H7 (cell line): ENCODE measurements at places on chromosomes 12 and 14. TPM values are rescaled to one million over a fixed set of nuclear protein-coding genes. Genes with fewer than 3 reads are reported as not detected.

Gene YBX3
- 108 and 140 TPM in 2 replicates for total RNA-seq

DNA sequence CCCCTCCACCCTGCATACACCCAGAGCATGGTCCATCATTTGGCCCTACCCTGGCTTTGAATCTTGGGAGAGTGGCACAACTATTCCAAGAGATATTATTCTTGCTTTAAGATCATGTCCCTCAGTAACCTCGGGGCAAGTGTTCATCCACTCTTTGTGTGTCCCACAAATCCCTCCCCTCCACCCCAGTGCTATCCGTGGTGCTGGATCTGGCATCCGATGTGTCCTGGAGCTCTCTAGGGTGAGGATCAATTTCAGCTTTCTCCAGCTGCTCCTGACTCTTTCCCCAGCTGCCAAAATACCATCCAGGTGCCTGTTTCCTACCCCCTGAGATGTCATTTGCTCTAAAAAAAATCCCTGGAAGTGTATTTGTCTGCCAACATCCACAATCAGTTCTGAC, 64.8 kb upstream of the CMKLR1 start:
- DNase-seq, result no peak

Gene SIX1
- 0.07 TPM in 1 of 2 replicates, not detected in the other for total RNA-seq

GRCh38 chr12:111598637-111599452, at the start of gene ATXN2:
Gene ATXN2 (minus strand): TSS chr12:111599315. CDS start chr12:111599034, 281 bp downstream.
- DNase-seq, result peak; percentile 98

- no peak for DNase-seq
Observed at GRCh38 chr14:29749829-29750228, 177.8 kb downstream of the PRKD1 start.

DNA sequence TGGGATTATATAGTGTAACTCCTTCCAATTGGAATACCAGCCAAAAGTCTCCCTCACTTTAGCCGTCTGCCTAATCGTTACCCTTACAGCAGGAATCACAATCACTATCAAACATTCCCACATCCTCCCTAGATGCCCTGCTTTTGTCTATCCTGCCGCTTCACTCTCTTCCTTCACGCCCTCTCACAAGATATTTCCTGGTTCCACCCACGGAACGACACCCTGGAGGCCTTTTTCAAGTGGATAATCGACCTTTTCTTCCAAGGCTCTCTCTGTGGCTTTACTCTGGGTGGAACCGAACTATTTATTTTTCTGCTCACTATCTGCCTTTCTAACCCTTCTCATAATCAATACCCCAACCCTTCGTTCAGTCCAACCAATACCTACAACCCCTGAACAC, 58.9 kb downstream of the MOK start:
- no peak for DNase-seq

Gene NELL2
- total RNA-seq, result 35.7 and 38.8 TPM in 2 replicates

GRCh38 chr14:65079201-65079600, 23.1 kb downstream of the MAX start:
- DNase-seq, result no peak

DNA sequence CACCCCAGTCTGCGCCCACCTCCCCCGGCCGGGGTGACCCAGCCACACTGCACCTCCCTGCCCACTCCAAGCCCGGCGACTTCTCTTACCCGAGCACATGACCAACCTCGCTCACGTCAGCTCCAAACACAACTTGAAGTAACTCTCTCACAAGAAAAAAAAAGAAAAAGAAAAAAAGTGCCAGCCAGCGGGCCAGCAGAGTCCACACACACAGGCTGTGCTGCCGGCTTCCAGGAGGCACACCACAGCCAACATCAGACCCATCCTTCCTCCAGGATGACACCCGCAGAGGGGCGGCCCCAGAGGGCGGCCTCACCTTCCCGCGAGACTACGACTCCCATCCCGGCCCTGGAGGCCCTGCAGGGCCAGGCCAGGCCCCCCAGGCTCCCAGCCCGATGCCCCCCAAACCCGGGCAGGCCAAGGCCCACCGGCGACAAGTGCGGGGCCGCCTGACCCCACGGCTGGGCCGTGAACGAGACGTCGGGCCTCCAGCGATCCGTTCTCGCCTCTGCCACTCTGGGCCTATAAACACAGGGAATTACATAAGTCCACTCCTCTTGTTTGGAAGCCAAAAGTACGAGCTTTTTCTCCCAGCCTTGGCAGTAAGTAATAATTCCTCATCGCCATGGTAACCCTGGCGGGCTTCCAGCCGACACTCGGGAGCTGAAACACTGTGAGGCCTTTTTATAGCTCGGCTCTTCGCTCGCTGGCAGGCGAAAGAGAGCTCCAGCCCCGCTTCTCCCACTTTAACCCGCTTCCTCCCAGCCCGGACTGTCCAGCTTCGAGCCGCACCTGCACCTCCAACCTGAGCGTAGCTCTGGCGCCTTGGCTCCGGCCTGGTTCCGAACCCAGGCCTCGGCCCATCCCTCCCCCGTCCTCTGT, 49.1 kb downstream of the NCOR2 start:
- peak; percentile 87 for DNase-seq

GRCh38 chr12:48773686-48774085, 15.2 kb downstream of the ADCY6 start:
- peak; percentile 6 for DNase-seq

DNA sequence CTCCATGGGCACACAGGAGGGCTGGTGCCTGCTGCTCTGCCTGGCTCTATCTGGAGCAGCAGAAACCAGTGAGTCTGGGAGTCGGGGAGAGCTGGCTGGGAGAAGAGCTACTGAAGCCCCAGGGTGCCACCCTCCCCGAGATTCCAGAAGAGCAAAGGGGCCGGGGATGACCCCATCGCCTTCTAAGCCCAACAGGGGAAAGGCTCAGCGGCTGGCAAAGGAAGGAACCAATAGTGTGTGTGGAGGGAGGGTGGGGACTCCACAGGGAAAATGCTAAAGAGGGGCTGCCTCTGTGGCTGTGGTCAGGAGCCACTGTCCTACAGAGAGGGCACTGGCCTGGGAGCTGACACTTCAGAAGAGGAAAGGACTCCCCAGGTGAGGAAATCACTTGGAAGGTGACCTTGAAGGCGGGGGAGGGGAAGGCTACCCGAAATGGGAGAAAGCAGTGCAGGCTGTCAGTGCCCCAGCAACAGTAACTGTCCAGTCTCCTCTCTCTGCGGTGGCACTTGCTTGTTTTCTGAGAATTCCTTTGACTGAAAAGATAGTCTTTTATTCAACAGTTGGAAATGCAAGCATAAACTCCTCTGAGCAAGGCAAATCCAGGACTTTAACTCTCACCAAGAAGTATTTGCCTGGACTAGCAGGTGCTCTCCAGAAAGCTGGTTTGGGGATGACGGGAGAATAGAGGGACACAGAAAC, 552 bp downstream of the TAPBPL start:
- DNase-seq, result peak; percentile 70

DNA sequence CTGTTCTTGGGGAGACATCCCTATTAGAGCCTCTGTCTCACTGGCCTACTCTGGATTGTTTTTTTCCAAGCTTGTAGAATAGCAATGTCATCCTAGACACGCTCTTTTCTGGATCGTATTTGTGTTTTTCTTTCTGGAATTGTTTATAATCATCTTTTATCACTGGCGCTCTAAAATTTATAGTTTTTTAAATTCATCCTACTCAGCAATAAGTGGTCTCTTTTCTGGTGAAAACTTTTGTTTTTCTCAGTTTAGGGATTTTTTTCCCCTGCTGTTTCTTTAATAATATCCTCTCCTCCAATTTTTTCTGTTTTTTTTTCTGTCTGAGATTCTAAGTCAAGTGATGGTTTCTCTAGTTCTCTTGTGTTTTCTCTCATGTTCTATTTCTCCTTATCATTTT, 25.2 kb downstream of the PDE6H start:
- no peak for DNase-seq

- DNase-seq, result no peak
Observed at GRCh38 chr12:48750769-48751356, 34.4 kb upstream of the CCNT1 start.

GRCh38 chr14:33992274-33993007, 41.6 kb upstream of the EGLN3 start:
- no peak for DNase-seq

- DNase-seq, result no peak
Observed at GRCh38 chr12:102374190-102374589, 106.2 kb downstream of the IGF1 start.

DNA sequence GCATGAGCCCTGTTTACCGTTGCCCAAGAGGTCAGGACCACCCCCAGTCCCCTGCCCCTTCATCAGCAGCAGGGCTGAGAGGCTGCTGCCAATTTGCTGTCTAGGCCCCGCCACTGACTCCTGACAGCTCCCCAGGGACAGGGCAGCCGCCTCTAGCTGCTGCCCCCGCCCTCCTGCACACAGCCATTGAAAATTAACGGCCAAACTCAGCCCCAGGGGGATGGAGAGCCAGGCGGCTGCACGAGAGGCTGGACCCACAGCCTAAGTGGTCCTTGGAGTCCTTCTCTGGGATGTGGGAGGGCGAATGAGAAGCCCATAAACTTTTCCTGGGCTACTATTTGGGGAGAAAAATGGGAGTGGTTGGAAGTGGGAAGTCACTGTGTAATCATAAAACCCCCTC, 4.6 kb downstream of the FOXN4 start:
- DNase-seq, result peak; percentile 39

DNA sequence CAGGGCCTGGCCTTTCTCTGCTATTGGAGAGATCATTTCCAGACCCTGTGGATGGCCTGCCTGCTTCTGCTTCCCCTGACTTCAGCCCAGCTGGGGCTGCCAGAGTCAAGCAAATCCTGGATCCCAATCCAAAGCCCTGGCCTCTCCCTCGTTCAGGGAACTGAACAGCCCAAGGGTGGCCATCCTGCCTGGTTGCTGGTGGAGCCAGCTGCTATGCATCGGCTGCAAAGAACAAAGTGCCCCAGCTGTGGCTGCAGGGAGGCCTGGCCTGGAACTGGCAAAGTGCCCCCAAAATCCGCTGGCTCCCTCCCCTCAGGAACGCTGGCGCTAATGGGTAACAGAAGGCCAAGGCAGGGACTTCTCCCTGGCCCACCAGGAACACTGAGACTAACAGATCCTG, 56.4 kb downstream of the LRRC74A start:
- DNase-seq, result no peak

- no peak for DNase-seq
Observed at GRCh38 chr12:127767656-127768055, 499.3 kb upstream of the TMEM132C start.

- DNase-seq, result no peak
Observed at GRCh38 chr12:128662101-128662500, 161.7 kb downstream of the SLC15A4 start.

DNA sequence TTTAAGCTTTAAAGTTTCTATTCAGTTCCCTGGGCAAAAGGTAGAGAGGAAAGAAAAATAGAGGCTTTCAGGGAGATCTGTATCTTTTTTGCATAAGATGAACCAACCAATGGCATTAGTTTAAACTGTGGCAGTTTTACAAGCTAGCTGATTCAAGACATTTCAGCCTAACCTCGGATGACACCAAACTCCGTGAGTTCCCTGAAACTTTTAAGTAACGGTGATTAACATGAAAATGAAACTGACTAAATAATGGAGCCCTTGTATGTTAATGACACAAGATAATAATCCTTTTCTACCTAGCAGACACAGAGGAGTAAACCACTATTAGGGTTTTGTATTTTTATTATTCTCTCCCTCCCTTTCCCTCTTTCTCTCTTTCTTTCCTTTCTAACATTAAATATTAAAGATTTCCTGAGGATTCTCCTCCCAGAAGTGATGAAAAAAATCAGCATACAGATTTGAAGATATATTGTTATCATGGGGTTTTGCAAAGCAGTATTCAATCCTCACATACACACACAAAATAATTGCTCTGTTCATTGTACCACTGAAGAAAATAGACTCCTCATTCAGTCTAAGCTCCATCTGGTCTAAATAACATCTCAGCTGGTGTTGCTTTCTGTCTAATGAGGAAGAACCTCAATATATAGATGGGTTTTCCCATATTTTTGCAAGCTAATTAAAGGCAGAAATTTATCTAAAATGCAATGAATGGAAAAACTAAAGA, 483.8 kb downstream of the NOVA1 start:
- DNase-seq, result peak; percentile 4

Gene TMPRSS12
- not detected in 2 replicates for total RNA-seq

Gene PTPRO
- 0.42 TPM in 1 of 2 replicates, not detected in the other for total RNA-seq

Gene SLC5A8
- not detected in 2 replicates for total RNA-seq

DNA sequence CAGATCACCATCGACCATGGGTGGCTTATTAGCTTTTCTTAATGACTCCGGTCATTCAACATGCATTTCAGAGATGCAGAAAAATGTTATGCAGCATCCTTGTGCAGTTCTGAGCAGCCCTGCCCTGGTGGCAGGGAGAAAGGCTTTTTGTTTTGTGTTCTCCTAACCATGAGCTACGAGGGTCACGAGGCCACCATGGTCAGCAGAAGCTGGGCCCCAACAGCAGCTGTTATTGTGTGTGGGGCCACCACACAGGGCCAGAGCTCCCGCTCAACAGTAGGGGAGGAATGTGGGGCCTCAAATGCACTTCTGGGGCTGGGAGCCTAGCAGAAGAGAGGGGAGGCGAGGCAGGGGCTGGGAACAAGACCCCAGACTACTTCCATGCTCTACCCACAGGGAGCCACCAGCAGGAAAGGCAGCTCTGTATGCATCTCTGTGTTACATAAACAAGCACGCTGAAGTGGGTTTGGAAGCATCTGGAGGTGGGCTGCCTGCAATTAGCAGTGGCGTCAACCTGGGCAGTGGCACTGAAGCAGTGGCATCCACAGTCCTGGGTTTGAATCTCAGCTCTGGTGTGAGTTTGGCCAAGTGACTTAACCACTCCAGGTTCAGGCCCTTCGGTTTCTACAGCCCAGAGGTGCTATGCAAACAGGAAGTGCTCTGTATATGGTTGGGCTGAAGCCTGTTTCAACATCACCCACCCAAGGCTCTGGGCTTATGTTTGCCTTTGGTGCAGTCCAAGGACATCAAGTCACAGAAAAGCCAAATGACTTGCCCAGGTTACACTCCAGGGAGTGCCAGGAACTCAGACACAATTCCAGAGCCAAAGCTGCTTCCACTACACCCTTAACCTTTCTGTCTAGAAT, 16.3 kb downstream of the GLTP start:
- DNase-seq, result no peak

DNA sequence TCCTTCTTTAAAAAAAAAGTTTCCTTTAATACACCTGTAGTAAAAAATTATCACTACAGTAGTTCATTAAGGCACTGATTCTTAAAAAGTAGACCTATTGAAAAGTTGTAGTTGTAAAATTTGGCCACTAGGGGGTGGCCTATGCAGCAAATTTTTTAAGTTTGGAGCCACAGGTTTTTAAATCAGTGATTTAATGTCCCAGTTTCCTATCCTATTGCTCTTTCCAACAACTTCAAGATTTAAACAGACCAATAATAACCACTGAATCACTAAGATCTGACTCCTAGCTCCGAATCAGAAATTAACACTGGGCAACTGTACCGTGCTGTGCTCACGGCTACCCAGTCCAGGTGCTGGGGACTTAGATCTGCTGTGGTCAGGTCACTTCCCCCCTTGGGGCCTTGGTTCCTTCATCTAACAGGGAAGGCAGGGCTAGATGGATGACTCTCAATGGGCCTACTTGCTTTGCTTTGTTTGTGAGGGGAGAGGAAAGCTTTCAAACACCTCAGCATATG, 279.3 kb downstream of the MED13L start:
- DNase-seq, result peak; percentile 51

DNA sequence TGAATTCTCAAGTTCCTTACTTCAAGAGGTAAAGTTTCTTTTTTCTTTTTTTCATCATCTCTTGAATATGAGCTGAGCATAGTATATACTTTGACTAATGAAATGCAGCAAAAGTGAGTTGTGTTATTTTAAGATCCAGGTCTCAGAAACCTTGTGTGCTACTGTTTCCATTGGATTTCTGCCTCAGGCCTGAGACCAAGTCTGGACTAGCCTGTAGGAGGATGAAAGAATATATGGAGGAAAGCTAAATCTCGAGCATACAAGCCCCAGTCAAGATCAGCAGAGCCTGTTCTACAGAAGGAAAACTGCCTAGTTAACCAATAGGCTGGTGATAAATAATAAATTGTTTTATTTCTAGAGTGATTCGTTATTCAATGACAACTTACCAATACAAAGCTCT, 652.5 kb downstream of the C12orf50 start:
- no peak for DNase-seq

Gene DUSP16
- 13.6 and 17.2 TPM in 2 replicates for total RNA-seq
